ENCODE measurements at places on chromosomes 5 and 9.

- no peak for DNase-seq
These were observed 23.0 kb downstream of the FOXE1 start for GRCh38 chr9:97876061-97876460.

DNA sequence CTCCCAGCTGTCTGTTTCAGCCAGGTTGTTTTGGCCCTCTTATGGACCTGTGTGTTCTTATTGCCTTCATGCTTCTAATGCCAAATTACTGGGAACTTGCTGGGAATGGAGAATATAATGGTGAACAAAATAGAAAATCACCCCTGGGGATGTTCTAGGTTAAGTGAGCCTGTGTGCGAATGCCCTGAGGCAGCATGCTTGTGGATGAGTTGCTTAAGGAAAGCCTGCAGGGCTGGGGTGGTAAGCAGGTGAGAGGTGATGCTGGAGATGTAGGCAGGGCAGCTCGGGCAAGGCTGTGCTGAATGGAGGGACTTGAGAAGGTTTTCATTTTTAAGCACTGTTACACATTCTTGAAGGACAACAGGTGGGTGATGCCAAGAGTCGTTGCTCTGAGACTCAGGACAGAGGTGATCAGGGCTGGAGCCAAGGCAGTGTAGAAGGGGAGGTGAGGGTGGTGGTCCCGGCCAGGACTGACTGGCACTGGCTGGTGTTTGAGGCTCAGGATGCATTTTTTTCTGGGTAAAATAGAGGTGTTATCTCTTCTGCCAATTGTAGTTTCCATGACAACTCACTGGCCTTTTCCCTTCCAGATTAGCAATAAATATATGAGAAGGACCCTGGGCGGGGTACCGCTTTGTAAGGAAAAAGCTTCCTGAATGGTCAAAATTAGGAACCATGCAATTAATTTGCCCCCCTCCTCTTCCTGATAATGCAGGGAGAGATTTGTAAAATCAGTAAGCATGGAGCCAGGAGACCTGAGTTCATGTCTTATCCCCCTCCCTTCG is 342.8 kb downstream of the ICE1 start:
- DNase-seq: no peak

DNA sequence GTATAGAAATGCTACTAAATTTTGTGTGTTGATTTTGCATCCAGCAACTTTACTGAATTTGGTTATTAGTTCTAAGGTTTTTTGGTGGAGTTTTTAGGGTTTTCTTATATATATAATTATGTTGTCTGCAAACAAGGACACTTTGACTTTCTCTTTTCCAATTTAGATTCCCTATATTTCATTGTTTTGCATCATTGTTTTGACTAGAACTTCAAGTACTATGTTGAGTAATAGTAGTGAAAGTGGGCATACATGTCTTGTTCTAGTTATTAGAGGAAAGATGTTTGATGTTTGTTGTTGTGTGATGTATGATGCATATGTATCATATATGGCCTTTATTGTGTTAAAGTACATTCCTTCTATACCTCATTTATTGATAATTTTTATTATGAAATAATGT is 362.3 kb upstream of the PRR16 start:
- no peak for DNase-seq

GRCh38 chr9:136709454-136710109 is 2.8 kb upstream of the DIPK1B start:
- DNase-seq: no peak

DNA sequence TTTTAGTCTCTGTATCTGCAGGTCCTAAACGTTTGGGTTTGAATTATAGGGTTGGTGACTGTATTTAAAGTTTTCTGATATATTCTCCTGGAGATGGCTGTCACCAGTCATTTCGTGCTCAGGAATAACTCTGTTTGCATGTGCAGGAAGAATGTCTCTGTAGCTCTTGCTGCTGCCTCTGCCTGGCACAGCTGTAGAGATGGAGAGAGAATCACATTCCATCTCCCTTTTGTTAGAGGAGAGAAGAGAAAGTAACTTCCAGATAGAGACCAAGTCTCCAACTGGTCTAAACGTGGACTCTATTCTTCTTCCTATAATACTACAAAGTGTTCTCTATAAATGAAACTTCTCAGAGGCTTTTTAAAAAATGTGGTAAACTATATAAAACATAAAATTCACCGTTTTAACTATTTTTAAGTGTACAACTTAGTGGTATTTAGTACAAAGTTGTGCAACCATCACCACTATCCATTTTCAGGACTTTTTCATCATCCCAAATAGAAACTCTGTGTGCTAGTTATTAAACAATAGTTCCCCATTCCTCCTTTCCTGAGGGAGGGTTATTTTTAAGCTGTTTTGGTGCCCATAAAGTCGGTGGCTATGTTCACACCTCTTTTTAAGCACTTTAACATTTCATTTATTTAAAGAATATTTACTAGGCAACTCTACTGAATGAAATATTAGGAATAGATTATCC is 20.7 kb upstream of the STARD4 start:
- DNase-seq: no peak

GRCh38 chr5:7638456-7638855 is 212.5 kb downstream of the CFAP90 start:
- no peak for DNase-seq

DNA sequence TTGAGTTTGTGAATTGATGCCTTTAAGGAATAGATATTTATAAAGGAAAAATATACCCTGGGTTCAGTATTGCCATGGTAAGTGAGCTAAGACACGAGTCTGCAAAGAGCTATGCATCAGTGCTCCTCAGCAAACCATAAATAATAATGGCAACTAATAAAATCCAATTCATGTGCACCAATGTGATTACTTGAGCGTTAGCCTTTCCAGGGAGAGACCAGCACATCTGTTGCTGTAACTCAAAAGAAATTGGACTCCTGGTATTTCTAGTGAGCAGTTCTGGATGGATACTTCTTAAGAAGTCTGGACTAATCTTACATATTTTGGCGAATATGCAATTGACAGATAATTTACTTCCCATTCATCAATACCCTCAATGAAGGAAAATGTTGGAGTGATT is 373.3 kb downstream of the ARHGEF28 start:
- no peak for DNase-seq

DNA sequence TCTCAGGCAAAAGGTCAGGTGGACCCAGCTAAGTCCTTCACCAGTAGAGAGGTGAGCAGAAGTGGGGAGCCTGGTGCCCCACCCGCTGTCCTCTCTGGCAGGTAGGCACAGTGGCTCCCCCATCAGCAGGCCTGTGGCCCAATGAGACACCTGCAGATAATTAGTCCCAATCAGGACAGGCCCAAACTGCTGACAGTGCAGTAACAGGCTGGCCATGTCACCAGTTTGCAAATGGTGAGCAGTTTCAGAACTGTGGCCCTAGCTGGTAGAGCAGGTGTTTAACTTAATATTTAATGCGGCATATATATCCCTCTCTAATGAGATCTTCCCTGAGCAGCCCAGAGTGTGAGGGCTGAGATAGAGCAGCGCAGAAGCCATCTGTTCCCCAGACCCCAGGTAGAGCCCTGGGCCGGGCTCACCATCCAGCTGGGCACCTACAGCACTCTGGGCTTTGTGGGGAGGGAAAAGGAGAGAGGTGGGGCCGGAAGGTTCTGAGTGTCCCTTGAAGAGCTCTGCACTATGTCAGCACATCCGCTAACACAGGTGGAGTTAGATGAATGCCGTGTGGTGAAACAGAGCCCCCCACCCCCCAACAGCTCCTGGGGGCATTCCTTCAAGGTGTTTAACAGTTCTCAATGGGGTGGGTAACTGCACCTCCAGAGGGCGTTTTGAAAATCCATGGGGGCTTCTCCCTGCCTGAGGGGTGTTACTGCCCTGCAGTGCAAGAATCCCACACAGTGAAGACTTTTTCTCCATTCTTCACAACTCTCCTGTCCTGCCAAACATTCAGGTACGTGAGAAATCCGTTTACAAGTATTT is 120.5 kb downstream of the PAX5 start:
- DNase-seq: no peak

GRCh38 chr9:134243778-134244467 is 79.6 kb upstream of the RNU6ATAC start:
- DNase-seq: no peak

DNA sequence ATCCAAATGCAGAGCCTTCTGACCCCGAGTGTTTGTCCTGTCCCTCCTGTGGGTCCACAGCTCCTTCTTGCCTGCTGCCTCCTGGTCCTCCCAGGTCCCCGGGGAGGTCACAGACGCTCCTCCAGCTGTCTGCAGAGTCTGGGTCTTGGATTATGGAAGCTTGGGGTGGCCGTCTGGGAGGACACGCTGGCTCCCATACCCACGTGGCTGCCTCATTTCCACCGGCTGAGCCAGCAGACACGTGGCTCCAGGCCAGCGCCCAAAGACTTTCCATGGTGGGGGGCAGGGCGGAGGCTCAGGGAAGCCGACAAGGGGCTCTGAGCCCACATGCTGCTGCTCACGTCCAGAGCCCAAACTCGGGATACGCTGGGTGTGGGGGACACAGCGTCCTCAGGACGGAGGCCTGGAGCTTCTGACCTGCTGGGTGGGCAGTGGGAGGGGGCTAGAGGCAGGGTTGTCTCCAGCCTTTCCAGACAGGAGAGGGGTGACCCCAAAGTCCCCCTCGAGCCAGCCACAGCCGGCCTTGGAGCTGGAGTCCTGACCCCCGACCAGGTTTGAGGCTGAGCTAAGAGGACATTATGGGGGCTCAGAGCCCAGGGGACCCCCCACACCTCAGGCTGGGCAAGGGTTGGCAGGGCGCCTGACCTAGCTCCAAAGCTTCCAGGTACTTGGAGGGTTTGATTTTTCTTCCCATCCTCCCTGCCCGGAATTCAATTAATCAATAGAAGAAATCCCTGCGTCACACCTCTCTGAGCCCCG is 24.2 kb upstream of the RNU6ATAC start:
- no peak for DNase-seq

DNA sequence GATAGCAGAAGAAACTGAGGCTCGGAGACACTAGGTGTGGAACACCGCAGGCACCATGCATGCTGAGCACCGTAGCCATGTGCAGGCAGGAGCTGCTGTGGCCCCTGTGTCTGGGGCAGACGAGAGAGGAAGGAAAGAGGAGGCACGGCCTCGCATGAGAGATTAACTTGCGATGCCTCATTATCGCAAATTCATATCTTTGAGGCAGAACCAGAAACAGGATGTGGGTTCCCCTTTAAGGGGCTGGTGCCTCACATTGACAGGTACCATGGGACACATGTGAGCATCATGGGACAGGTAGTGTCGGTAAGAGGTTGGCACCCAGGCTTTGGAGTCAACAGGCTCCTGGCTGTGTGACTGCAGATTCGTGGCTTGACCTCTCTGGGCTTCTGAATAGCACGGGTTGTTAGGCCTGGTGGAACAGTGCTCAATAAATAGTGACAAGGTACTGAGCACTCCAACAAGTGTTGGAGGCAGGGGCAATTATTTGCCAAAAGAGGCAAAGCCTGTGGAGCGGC is 40.8 kb downstream of the NAIF1 start:
- no peak for DNase-seq
